ENCODE measurements at places on chromosomes 5 and 9. TPM values are rescaled to one million over a fixed set of nuclear protein-coding genes. Genes with fewer than 3 reads are reported as not detected.

Gene ACOT12
- total RNA-seq = not detected

Gene TAS2R1
- total RNA-seq = not detected

Gene GRIN1
- total RNA-seq = 0.05 TPM

Gene SLC46A2
- not detected for total RNA-seq

Gene SDHA
- total RNA-seq = 135 TPM

Gene STK32A
- not detected for total RNA-seq

Gene RAPGEF6
- total RNA-seq = 36.7 TPM

DNA sequence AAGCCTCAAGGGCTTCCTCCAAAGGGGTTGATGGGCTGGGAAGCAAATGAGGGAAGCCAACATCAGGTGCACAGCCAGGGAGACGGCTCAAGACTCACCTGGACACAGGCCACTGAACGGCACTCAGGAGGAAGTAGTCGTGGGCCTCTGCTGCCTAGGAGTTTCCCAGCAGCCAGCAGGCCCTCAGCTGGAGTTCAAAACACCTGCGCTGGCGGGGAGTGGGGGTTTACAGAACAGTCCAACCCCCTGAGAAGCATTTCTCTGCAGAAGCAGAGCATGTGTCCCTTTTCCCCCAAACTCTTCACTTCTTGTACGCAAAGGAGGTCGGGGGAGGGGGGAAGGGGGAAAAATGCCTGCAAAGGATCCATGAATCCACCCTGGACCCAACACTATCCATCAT is 2.3 kb downstream of the WHRN start:
- H3K27me3 ChIP-seq = peaks cover 52% of the 10 kb centered on the region
- peak overlapping the region; percentile 37 for H3K4me3 ChIP-seq
- H3K4me1 ChIP-seq = peaks cover 18% of the 10 kb centered on the region
- H3K27ac ChIP-seq = no peak overlapping the region
- H3K36me3 ChIP-seq = no peaks in the 10 kb centered on the region

DNA sequence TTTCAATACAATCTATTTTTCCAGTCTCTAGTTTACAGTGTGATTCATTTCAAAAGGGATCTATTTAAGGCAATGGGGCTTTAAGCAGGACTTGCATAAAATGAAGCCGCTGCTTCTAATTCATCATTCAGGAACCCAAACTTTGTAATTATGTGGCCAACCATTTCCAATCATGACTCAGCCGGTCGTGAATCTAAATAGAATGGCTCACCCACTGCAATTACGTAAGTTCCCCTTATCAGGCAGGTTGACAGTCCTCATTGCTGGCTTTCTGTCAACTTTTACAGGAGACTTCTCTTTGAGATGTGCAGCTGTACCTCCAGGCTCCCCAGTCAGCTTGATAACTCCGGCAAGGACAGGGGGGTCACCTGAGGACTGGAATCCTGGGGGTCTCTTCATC is 152.8 kb upstream of the DAP start:
- no peak overlapping the region for H3K4me3 ChIP-seq
- H3K27ac ChIP-seq = no peak overlapping the region
- DNase-seq = no peak

GRCh38 chr9:97791542-97791941 is 61.5 kb upstream of the FOXE1 start:
- H3K36me3 ChIP-seq = no peaks in the 10 kb centered on the region
- H3K4me1 ChIP-seq = no peaks in the 10 kb centered on the region
- H3K4me3 ChIP-seq = no peak overlapping the region
- DNase-seq = no peak
- H3K27ac ChIP-seq = no peak overlapping the region
- peaks cover 1% of the 10 kb centered on the region for H3K27me3 ChIP-seq

DNA sequence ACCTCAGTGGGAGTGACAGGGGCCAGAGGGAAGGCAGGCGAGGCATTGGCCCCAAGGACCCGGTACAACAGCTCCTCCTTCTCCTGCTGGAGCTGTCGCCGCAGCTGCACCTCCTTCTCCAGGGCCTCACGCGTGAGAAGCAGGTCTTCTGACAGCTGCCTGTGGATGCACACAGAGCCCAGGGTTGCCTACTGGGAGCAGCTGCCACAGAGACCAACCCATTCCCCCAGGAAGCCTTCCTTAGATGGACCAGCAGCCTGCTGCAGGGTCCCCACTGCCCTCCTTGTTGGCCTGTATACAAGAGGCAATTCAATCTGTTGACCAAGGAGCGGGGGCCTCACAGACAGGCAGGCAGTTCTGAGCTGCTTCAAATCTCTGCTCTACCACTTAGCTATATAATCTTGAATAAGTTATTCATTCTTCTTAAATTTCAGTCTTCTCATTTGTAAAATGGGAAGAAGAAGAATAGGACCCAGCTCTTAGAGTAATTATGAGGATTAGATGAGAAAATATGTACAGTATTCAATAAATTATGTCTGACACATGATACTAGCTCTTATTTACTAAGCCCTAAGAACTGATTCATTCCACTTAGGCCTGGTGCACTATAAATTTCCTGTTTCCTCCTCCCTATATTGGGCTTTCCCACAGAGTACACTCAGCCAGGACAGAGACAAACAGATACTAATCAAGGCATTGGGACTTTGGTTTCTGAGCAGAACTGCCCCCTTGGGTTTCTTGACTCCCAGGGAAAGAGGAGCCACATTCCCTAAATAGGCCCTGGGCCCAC is 26.1 kb upstream of the ANXA6 start:
- no peak overlapping the region for H3K4me3 ChIP-seq
- DNase-seq = no peak
- no peaks in the 10 kb centered on the region for H3K27me3 ChIP-seq
- H3K27ac ChIP-seq = no peak overlapping the region
- no peaks in the 10 kb centered on the region for H3K4me1 ChIP-seq

GRCh38 chr5:51382521-51383130 is 622 bp upstream of the ISL1 start:
- no peaks in the 10 kb centered on the region for H3K36me3 ChIP-seq
- peaks cover 90% of the 10 kb centered on the region for H3K27me3 ChIP-seq
- peaks cover 12% of the 10 kb centered on the region for H3K4me1 ChIP-seq
- H3K27ac ChIP-seq = no peak overlapping the region
- DNase-seq = no peak

DNA sequence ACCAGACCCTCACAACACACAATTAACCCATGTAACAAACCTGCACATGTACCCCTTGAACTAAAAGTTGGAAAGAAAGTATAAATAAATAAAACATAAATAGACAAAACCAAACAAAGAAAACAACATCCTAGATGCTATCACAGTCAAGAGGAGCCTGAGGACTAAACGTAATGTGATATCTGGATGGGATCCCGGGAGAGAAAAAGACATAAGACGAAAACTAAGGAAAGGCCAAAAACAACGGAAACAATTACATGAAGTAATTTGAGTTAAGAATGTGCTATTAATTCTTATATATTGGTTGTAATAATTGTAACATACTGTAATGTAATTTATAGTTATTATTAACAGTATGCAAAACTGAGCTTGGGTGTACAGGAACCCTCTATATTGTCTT is 793.9 kb downstream of the SEMA5A start:
- H3K27me3 ChIP-seq = no peaks in the 10 kb centered on the region
- no peak overlapping the region for H3K4me3 ChIP-seq
- H3K36me3 ChIP-seq = no peaks in the 10 kb centered on the region

- no peaks in the 10 kb centered on the region for H3K4me1 ChIP-seq
- DNase-seq = no peak
- H3K27ac ChIP-seq = no peak overlapping the region
- no peaks in the 10 kb centered on the region for H3K36me3 ChIP-seq
Measured at GRCh38 chr5:135076801-135077200, 42.8 kb upstream of the PITX1 start.

DNA sequence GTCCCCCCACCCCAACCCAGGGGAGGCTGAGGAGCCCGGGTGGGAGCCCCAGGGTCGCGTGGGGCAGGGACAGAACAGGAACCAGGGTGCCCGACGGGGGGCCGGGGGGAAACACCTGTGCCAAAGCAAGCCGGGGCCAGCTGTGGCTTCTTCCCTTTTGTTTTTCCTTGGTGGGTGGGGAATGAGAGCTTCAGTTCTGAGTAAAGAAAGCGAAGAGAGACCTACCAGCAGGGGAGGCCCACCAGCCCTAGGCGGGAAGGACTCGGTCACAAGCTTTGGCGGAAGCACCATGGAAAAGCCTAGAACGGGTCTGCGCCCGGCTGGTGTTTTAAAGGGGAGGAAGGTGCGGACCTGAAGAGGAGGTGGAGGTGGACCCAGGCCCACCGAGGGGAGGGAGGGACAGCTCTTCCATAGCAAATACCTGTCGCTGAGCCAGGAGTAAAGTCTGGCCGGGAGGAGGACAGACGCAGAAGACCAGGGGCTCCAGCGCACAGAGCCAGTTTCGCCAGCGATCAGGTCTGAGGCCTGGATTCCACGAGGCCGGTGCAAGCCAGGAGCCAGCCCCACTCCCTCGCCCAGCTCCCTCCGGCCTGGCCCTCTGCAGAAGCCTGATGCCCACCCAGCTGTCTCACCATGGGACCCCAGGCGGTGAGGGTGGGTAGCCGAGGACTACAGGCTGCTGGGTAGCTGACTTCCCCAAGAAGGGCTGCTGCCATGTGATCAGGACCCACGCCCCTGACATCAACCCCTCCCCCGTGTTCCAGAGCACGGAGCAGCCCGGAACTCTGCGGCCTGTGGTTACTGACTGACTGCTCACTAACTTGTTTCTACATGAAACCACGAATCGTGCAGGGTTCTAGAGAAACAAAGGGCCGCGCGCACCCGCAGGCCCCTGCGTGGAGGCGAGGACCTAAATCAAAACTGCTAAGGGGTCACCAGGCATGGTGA is 849 bp upstream of the MGAT1 start:
- no peaks in the 10 kb centered on the region for H3K27me3 ChIP-seq
- peaks cover 82% of the 10 kb centered on the region for H3K4me1 ChIP-seq
- H3K27ac ChIP-seq = peak overlapping the region; percentile 96
- H3K36me3 ChIP-seq = peaks cover 42% of the 10 kb centered on the region
- DNase-seq = peak; percentile 88

- H3K36me3 ChIP-seq = no peaks in the 10 kb centered on the region
- no peaks in the 10 kb centered on the region for H3K27me3 ChIP-seq
- no peak for DNase-seq
- H3K4me3 ChIP-seq = no peak overlapping the region
- no peak overlapping the region for H3K27ac ChIP-seq
- peaks cover 12% of the 10 kb centered on the region for H3K4me1 ChIP-seq
Measured at GRCh38 chr5:138955013-138955660, 80.0 kb upstream of the LRRTM2 start.

DNA sequence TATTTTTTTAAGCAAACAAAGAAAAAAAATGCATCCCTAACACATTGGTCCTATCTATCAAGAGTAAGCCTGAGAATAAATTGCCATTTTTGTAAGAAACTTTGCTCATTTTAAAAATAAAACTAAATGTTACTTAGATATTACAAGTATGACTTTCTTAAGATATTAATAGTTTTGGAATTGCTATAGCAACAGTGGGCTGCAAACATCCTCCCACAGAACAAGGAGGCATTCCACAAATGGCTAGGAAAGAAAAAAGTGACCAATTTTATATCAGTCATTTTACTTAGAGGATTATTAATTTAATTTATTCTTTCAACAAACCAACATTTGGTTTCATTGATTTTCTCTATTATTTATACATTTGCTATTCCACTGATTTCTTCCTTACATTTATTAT is 63.7 kb downstream of the LURAP1L start:
- no peaks in the 10 kb centered on the region for H3K4me1 ChIP-seq
- no peak overlapping the region for H3K27ac ChIP-seq
- no peak overlapping the region for H3K4me3 ChIP-seq
- no peaks in the 10 kb centered on the region for H3K27me3 ChIP-seq
- H3K36me3 ChIP-seq = no peaks in the 10 kb centered on the region
- no peak for DNase-seq

DNA sequence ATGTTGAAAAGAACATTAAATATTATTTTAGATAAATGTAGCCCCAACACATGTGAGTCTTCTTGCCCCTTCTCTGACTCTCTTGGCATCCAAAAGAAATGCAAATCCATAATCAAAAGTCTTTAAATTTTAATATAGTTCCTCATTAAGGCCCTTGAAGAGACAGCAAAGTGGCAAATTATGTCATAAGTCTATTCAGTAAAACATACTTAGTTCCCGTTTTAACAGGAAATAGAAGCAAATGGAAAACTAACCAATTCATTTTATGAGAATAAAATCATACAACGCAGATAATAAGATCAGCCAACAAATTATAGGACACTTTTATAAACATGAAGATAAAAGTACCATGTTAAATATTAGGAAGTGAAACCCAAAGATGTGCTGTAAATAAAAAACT is 20.1 kb upstream of the IFNB1 start:
- peaks cover under 1% of the 10 kb centered on the region for H3K27me3 ChIP-seq
- H3K27ac ChIP-seq = no peak overlapping the region
- no peak overlapping the region for H3K4me3 ChIP-seq
- no peaks in the 10 kb centered on the region for H3K36me3 ChIP-seq
- no peak for DNase-seq
- H3K4me1 ChIP-seq = peaks cover 29% of the 10 kb centered on the region

DNA sequence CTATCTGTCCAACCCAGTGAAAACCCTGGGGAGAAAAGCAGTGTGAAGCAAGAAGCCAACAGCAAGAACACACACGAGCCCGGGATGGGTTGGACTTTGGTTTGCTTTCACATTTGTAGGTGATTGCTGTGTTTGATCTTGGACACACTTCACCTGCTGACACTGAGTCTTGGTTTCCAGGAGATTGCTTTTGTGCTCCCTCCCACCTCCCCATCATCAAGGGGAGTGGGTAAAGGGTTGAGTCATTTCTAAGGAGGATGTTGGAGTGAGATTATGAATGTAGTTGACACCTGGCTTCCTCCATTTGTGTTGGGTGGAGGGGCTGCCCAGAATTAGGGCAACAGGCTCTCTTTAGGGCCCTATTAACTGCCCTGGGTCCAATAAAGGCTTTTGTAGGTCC is 37.5 kb downstream of the ANKDD1B start:
- H3K27ac ChIP-seq = no peak overlapping the region
- H3K36me3 ChIP-seq = peaks cover 2% of the 10 kb centered on the region
- H3K4me3 ChIP-seq = no peak overlapping the region
- no peaks in the 10 kb centered on the region for H3K27me3 ChIP-seq
- H3K4me1 ChIP-seq = peaks cover 8% of the 10 kb centered on the region
- no peak for DNase-seq

DNA sequence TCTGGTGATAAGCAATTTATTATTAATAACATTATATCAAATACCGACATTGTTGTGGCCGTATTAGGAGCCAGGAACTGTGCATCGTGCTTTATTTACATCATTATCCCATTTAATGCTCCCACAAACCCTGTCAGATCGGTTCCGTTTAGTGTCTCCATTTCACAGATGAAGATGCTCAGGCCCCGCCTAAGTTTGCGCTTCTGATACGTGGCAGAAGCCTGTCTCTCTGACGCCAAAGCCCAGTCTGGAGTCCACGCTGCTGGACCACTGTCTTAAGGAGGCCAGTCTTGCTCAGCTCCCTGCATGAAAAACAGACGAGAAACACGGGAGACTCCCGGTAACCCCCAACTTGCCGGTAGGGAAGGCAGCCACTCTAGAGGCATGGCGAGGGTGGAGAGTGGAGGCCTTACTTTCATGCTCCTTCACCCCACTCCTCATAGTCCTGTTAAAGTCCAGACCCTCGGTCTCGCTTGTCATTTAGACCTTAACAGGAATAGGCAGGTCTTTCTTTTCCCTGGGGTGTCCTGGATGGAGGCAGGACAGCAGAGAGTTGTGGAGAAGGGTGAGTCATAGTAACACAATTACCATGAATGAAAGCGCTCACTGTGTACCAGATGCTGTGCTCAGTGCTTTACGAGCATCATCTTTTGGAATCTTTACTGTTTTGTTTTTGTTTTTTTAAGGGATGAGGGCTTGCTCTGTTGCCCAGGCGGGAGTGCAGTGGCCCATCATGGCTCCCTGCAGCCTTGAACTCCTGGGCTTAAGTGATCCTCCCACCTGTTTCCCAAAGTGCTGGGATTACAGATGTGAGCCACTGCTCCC is 872 bp downstream of the TXNDC15 start:
- H3K27ac ChIP-seq = peak overlapping the region; percentile 98
- peaks cover 28% of the 10 kb centered on the region for H3K36me3 ChIP-seq
- DNase-seq = peak; percentile 40
- H3K27me3 ChIP-seq = no peaks in the 10 kb centered on the region

Measured in activated T-helper 1 cell treated with anti-CD3 and anti-CD28 coated beads, Interleukin-12 subunit alpha, Interleukin-12 subunit beta, Interleukin-2, Interleukin-4 antibody, amounts not matched to agents 30 ng/mL and 10 ng/mL and 1 ng/mL, durations not matched to agents 14 hours and 24 hours and 36 hours (primary cell).